ENCODE measurements at places on chromosomes 4 and X.
A peak's percentile ranks its signal among the peaks of the same experiment; 100 is the strongest.

DNA sequence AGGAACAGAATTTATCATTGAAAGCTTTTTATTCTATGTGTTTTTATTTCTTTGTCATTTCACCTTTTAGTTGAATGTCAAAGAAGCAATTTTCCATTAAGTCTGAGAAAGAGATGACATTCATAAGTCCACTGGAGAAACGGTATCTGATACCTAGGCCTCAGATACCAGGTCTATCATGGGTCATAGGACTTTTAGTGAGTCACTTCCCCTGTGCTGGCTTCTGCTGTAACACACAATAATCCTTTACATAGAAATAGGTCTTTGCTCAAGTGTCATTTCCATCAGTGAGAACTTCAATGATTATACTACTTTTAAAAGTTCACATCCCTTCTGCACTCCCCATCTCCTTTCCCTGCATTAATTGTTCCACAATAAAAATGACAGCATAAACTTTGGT is 125.5 kb upstream of the ARMCX2 start:
- DNase-seq = no peak

DNA sequence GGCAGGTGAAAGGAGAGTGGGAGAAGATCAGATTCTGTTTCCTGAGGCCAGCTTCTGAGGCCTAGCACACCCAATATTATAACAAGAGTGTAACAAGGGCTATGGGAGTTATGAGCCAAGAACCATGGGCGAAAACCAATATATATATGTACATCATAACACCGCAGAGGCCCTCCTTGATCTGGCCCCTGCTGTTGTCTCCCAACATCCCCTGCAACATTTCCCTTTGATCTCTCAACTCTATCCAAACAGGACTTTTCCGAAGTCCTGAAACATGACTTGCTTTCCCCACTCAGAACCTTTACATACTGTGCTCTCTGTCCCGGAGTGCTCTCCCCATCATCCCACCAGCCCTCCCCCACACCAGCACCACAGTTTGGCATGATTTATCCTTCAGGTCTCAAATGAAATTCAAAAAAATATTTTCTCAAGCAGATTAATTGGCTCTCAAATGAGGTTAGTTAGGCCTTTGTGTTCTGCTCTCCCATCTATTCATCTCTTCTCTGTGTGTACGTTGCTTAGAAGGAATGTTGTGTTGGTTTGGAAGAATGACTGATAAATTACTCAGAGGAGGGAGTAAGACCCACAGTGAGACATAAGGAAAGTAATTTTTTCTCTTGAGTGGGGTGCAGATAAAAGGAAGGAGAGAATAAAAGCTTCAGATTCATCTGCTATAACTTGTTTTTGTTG is 58.1 kb upstream of the SMIM10 start:
- DNase-seq = no peak

DNA sequence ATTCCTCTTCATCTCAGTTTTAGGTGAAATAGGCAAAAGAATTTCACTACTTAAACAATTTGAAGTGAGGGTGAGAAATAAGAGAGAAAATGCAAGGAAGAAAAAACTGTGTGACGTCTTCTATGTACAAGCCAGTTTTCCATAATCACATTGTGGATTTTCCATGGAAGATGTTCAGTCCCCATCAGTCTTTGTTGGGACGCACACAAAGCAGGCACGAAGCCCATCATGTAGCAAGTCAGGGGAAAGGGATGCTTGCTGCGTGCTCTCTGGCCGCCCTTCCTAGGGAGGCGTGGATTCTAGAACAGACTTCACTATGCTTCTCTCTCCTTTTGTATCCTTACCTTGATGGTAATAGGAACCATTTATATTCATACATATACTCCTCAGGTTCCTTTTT is 54.7 kb downstream of the RBPJ start:
- DNase-seq = no peak

DNA sequence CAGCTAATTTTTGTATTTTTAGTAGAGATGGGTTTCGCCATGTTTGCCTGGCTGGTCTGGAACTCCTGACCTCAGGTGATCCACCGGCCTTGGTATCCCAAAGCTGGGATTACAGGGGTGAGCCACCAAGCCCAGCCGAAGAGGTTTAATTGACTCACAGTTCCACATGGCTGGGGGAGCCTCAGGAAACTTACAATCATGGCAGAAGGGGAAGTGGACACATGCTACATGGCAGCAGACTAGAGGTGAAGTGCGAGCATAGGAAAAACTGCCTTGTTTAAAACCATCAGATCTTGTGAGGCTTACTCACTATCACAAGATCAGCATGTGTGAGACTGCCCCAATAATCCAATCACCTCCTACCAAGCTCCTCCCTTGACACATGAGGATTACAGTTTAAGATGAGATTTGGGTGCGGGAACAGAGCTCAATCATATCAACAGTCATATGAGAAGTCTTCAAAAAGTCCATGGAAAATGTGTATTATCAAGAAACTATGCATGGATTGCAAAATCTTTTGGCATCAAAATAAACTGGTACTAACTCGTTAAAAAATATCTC is 25.8 kb upstream of the RPL39 start:
- DNase-seq = no peak

- DNase-seq = no peak
Observed at GRCh38 chr4:26766141-26766540, 94.5 kb upstream of the STIM2 start.

DNA sequence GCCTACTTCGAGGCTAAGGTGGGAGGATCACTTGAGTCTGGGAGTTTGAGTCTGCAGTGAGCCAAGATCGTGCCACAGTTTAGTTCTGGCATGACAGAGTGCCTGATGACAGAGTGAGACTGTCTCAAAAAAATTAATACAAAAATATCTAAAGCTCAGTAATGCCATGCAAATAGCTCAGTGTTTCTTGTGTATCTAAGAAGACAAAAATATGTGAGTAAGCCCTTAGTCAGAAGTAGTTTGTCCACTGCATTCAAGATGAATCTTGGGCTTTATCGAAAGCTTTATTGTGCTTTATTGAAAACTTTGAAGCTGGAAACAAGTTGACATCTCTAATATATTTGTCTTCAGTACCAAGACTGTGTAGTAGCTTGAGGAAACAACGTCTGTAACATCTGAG is 115.9 kb downstream of the GPAT3 start:
- DNase-seq = no peak

GRCh38 chrX:100447655-100448397 is 37.8 kb upstream of the PCDH19 start:
- DNase-seq = peak; percentile 85

DNA sequence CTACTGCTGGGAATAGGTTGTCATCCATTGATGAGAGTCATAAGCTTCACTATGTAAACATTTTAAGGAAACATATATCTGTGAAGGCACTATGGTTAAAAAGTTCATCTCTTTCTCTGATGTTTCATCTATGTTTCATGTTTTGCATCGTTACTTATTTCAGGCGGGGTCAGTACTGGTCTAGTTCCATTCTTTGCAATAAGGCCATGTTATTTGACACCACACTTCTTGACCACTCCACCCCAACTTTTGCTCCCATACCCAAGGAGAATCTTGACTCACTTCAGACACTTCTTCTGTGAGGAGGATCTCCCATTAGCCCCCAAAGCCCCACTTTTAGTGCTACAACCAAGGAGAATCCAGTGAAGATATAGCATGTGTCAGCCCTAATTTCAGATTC is 119.4 kb downstream of the GRIA3 start:
- no peak for DNase-seq

- peak; percentile 86 for DNase-seq
Observed at GRCh38 chrX:15465896-15466651, 27.1 kb downstream of the PIR start.

- no peak for DNase-seq
Observed at GRCh38 chr4:109186458-109186945, 116.0 kb downstream of the COL25A1 start.

- peak; percentile 90 for DNase-seq
Observed at GRCh38 chr4:87975466-87975865, at the start of gene SPP1. SPP1 (plus strand) TSS chr4:87975714; CDS start chr4:87976896, 1,182 bp downstream.

GRCh38 chr4:1872870-1873269 is 1.7 kb downstream of the NSD2 start:
- no peak for DNase-seq

DNA sequence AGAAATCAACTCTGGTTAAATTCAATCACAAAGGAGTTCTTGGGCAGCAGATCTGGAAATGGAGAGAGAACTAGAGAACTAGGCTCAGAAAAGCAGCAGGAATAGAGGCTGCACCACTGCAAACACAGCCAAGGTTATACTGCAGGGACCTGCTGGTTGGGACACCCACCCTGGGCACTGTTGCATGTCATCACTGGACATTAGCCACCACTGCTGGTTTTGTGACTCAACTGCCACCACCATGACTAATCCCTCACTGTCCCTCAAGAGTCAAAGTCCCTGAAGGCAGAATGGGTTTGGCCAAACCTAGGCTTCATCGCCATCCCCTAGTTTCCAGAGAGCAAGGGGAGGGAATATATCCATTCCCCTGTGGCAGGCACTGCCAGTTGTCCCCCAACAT is 38.1 kb upstream of the IRAK1 start:
- no peak for DNase-seq

DNA sequence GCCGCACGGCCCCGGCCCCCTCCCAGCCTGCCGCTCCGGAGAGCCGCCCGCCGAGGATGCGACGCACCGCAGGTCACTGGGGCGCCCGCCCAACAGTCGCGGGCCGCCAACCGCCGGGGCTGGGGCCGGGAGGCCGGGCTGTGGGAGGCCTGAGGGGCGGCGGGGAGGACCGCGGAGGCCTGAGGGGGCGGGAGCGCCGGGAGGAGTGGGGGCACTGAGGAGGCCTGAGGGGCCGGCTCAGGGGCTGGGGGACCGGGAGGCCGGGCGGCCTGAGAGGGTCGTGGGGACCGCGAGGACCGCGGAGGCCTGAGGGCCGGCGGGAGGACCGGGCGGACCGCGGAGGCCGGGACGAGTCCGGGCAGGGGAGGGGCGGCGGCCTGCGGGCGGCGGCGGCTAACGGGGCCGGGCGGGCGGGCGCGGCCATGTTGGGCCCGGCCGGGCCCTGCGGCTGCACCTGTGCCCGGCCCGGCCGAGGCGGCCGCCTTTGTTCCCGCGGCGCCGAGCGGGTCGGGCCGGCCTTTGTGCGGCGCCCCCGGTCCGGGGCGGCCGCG is 353 bp downstream of the NSD2 start:
- DNase-seq = peak; percentile 77

GRCh38 chrX:151184705-151185104 is 8.3 kb downstream of the GPR50 start:
- DNase-seq = no peak

DNA sequence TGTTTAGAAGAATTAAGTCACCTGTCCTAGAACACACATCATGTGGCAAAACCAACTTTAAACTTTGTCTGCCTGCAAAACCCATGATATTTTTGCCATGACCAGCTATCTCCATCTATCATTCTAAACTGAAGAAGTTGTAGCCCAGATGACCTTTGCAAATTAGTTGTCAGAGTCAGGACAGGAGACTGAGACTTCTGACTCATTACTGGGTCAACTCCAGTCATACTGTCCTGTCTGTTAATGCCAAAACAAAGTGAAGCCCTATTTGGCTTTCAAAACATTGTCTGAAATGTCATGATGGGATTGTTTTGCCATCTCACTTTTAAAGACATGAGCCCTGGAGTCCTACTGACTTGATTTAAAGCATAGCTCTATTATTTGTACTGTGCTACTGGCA is 365.7 kb upstream of the CPEB2 start:
- no peak for DNase-seq

GRCh38 chr4:70603856-70604255 is 11.8 kb downstream of the AMBN start:
- DNase-seq = no peak

DNA sequence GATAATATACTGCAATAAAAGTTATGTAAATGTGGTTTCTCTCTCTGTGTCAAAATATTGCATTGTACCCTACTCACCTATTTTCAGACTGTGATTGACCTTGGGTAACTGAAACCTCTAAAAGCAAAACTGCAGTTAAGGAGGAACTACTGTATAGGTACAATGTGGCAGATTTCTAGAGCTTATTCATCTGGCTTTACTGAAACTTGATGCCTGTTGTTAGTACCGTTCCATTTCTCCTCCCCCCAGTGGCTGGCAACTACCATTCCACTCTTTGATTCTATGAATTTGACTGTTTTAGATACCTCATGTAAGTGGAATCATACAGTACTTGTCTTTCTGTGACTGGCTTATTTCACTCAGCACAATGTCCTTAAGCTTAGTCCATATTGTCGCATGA is 61.9 kb downstream of the HOPX start:
- no peak for DNase-seq

- no peak for DNase-seq
Observed at GRCh38 chr4:110489901-110490508, 14.1 kb downstream of the ENPEP start.

GRCh38 chrX:38515291-38515690 is 46.1 kb upstream of the TSPAN7 start:
- no peak for DNase-seq

DNA sequence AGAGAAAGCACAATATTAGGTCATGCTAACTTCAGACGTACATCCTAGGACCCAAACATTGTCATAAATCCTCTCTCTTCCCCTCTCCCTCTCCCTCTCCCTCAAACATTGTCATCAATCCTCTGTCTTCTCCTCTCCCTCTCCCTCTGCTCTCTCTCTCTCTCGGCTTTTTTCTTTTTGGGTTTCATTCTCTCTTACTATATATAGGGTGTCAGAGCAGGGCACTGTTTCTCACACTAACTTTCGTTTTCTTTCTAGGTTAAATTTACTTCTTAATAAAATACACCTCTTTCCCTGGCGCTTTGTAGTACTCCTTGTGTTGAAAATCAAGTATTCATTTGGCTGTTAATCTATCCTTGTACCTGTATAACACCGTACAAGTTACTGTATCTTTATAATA is 37.0 kb upstream of the HERC5 start:
- no peak for DNase-seq

DNA sequence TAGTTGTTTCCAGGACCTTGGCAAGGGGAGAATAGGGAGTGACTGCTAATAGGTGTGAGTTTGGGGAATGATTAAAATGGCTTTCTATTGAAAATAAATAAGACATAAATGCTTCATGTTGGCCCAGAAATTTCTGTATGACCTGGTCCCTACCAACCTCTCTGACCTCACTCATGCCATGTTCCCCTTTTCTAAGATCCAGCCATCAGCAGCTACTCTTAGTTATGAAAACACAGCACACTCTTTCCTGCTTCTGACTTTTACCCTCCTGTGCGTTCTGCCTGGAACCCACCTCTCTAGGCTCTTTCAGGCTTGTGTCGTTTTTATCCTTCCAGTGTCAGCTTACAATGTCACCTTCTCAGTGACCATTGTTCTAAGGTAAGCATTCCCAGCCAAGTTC is 14.8 kb upstream of the CXCL5 start:
- no peak for DNase-seq

GRCh38 chrX:101602077-101602476 is 15.7 kb downstream of the ARMCX6 start:
- DNase-seq = no peak

Data from endodermal cell (in vitro differentiated cells).